Fibroblast of lung (primary cell): ENCODE measurements at places on chromosomes 2 and 18. TPM values are rescaled to one million over a fixed set of nuclear protein-coding genes. Genes with fewer than 3 reads are reported as not detected.

Gene FBXO36
- total RNA-seq, result 3.5 and 3.9 TPM in 2 replicates

Gene NGEF
- total RNA-seq, result under 0.01 TPM in 1 of 2 replicates, not detected in the other

Gene PLA2R1
- total RNA-seq, result 3.1 and 8.3 TPM in 2 replicates

Gene ST8SIA5
- total RNA-seq, result under 0.01 TPM in 2 replicates

Gene HOXD12
- not detected in 2 replicates for total RNA-seq

Gene VPS54
- total RNA-seq, result 25.7 and 29.7 TPM in 2 replicates

Gene RAMP1
- total RNA-seq, result 16.0 and 16.4 TPM in 2 replicates

Gene MOCOS
- total RNA-seq, result 9.0 and 13.9 TPM in 2 replicates

Gene MC4R
- total RNA-seq, result not detected in 2 replicates

Gene ERBB4
- under 0.01 and 0.17 TPM in 2 replicates for total RNA-seq

DNA sequence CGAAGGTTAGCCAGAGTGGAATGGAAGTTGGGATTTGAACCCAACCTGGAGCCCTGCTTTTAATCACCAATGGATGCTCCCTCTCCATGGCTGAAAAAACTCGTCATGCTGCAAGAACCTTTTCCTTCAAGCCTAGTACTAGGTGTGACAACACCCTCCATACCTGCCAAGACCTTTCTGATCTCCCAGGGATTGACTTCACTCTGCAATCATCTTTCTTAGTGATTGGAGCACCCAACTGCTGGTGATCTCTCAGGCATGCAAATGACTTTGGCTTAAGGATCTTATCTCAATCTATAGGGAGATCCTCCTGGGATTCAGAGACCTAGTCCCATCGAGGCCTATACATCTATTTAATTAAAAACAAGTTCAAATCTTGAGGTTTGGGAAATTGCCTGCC lies 23.5 kb upstream of the ITGB6 start:
- H3K4me1 ChIP-seq, result peaks cover 25% of the 10 kb centered on the region
- H3K27me3 ChIP-seq, result no peaks in the 10 kb centered on the region
- no peaks in the 10 kb centered on the region for H3K36me3 ChIP-seq
- H3K27ac ChIP-seq, result peak overlapping the region; percentile 34
- DNase-seq, result no peak

- H3K4me3 ChIP-seq, result no peak overlapping the region
- no peaks in the 10 kb centered on the region for H3K4me1 ChIP-seq
- DNase-seq, result peak; percentile 5
- no peaks in the 10 kb centered on the region for H3K27me3 ChIP-seq
These were observed 109.2 kb downstream of the PTPRM start for GRCh38 chr18:7676253-7676873.

DNA sequence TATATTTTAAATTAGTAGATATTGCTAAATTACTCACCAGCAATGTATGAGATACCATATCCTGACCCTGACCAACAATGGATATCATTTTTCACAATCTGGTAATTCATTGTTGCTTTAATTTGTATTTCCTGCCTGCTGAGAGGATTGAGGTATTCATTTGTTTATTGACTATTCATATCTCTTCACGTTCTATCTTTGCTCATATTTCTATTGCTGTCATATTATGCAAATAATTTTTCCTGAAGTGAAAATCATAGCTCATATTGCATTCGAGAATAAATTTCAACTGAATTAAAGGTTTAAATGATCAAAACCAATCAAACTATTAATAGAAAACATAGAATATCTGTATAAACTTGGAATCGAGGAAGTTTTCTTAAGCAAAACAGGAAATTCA lies 31.0 kb downstream of the INO80D start:
- no peak overlapping the region for H3K27ac ChIP-seq
- H3K4me1 ChIP-seq, result no peaks in the 10 kb centered on the region
- H3K36me3 ChIP-seq, result peaks cover 7% of the 10 kb centered on the region
- H3K27me3 ChIP-seq, result no peaks in the 10 kb centered on the region
- H3K4me3 ChIP-seq, result no peak overlapping the region

GRCh38 chr18:73577365-73577764 lies 570.3 kb downstream of the FBXO15 start:
- H3K27me3 ChIP-seq, result no peaks in the 10 kb centered on the region
- no peak overlapping the region for H3K27ac ChIP-seq
- H3K4me1 ChIP-seq, result no peaks in the 10 kb centered on the region
- DNase-seq, result peak; percentile 35
- no peaks in the 10 kb centered on the region for H3K36me3 ChIP-seq
- H3K4me3 ChIP-seq, result no peak overlapping the region

GRCh38 chr2:113105047-113105785 lies 22.2 kb upstream of the IL1RN start:
- peak; percentile 69 for DNase-seq
- H3K4me3 ChIP-seq, result no peak overlapping the region
- no peak overlapping the region for H3K27ac ChIP-seq
- H3K27me3 ChIP-seq, result no peaks in the 10 kb centered on the region

GRCh38 chr2:54954705-54955357 lies 95.4 kb downstream of the RTN4 start:
- H3K27ac ChIP-seq, result no peak overlapping the region
- no peak overlapping the region for H3K4me3 ChIP-seq
- no peaks in the 10 kb centered on the region for H3K36me3 ChIP-seq

GRCh38 chr18:22513721-22514481 lies 96.2 kb upstream of the CTAGE1 start:
- H3K4me1 ChIP-seq, result no peaks in the 10 kb centered on the region
- H3K4me3 ChIP-seq, result no peak overlapping the region
- no peaks in the 10 kb centered on the region for H3K27me3 ChIP-seq

GRCh38 chr2:218645126-218645525 lies 14.3 kb downstream of the ZNF142 start:
- H3K4me3 ChIP-seq, result no peak overlapping the region
- H3K36me3 ChIP-seq, result peaks cover 19% of the 10 kb centered on the region
- H3K27me3 ChIP-seq, result no peaks in the 10 kb centered on the region
- no peaks in the 10 kb centered on the region for H3K4me1 ChIP-seq
- DNase-seq, result peak; percentile 23
- peak overlapping the region; percentile 48 for H3K27ac ChIP-seq

DNA sequence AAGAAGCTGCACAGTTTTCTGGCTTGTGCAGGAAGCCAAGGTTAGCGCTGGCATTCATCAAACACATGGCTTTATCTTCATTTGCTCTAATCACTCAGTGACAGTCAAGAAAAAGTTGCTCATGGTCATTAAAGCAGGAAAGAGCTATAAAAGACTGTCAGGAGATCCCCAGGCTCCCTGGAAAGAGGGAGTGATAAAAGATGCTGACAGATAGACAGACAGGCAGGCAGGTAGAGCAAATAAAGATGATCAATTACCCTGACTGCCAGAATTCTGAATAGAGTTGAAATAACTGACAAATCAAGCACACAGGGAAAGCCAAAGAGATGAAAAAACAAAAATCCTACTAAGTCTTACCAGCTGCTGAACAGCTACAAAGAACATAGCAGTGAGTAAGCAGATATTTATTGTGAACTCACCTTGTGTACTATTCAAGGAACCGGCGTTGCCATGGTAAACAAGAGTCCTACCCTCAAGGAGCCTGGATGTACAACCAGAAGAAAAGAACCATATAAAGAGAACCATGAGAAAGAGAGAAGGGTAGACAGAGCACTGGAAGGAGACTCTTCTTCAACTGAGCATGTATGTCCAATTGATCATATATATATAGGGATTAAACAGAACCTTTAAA lies 68.0 kb downstream of the RNF152 start:
- H3K36me3 ChIP-seq, result no peaks in the 10 kb centered on the region
- DNase-seq, result no peak
- no peak overlapping the region for H3K27ac ChIP-seq
- no peaks in the 10 kb centered on the region for H3K27me3 ChIP-seq
- H3K4me3 ChIP-seq, result no peak overlapping the region

DNA sequence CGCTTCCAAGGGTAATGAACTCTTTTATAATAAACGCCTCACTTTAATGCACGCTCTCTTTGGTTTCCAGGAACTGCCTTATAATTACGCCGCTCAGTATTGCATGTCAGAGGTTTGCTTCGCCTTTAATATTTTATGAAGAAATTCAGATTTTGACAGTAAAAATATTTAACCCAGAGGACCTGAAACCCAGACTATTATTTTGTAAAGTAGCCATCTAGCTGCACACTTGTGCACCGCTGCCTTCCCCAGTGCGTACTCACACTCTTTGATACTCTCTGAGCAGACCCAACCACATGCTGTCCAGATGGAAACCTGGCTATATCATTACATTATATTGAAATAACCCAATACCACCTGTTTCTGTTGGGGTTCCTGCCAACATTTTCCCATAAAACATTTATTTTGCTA lies 270.1 kb downstream of the C1D start:
- no peak overlapping the region for H3K4me3 ChIP-seq
- H3K36me3 ChIP-seq, result no peaks in the 10 kb centered on the region
- no peak for DNase-seq
- H3K27ac ChIP-seq, result no peak overlapping the region
- peaks cover 1% of the 10 kb centered on the region for H3K4me1 ChIP-seq
- no peaks in the 10 kb centered on the region for H3K27me3 ChIP-seq

DNA sequence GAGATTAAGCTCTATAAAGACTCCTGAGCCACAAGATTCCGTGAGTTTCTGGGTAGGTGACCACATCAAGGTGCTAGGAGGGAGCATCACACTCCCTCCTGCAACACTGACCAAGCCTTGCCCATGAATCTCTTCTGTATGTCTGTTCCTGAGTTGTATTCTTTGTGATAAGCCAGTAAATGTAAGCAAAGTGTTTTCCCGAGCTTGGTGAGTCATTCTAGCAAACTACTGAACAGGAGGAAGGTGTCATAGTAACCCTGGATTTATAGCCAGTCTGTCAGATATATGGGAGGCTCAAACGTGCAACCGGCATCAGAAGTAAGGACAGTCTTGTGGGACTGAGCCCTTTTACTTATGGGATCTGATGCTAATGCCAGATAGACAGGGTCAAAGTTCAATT lies 346.1 kb upstream of the KYNU start:
- H3K4me3 ChIP-seq, result no peak overlapping the region
- no peak overlapping the region for H3K27ac ChIP-seq
- no peaks in the 10 kb centered on the region for H3K4me1 ChIP-seq

DNA sequence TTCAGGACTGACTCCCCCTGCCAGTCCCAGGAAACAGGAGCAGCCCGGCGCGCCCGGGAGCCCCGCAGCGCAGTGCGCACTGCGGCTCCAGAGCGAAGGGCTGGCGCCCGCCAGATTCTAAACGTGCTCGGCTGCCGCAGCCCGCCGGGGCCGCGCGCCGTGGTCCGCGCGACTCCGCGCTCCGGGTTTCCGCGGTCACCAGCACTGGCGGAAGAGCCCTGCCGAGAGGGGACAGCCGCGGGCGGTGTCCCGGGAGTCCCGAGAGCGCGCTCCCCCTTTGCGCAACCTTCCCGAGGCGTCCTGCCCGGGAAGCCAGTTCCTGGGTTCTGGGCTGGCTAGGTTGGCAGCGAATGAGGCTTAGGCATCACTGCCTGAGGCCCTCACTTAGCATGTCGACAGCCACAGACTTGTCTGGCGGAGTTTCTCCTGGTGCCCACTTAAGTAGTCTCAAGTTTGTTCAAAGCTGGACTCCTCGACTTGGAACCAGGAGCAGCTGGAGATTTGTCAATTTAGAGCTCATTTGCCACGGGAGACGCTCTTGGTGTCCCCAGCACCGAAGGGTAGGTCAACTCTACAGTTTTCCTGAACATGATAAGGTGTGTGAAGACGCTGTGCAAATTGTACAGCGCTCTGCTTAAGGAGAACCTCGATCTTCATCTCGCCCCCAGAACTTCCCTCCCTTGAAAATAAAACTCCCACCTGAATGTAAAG lies 1.5 kb upstream of the VSNL1 start:
- peak overlapping the region; percentile 63 for H3K4me3 ChIP-seq
- no peaks in the 10 kb centered on the region for H3K36me3 ChIP-seq
- DNase-seq, result peak; percentile 78
- H3K27ac ChIP-seq, result peak overlapping the region; percentile 62

GRCh38 chr2:6410313-6410712 lies 455.4 kb downstream of the CMPK2 start:
- no peak overlapping the region for H3K4me3 ChIP-seq
- no peak for DNase-seq
- H3K27ac ChIP-seq, result no peak overlapping the region
- H3K4me1 ChIP-seq, result peaks cover 6% of the 10 kb centered on the region
- no peaks in the 10 kb centered on the region for H3K27me3 ChIP-seq
- H3K36me3 ChIP-seq, result no peaks in the 10 kb centered on the region

GRCh38 chr2:235502336-235502735 lies 8.5 kb downstream of the AGAP1 start:
- no peak overlapping the region for H3K4me3 ChIP-seq
- DNase-seq, result no peak
- H3K4me1 ChIP-seq, result peaks cover 14% of the 10 kb centered on the region
- H3K36me3 ChIP-seq, result no peaks in the 10 kb centered on the region
- no peak overlapping the region for H3K27ac ChIP-seq
- H3K27me3 ChIP-seq, result no peaks in the 10 kb centered on the region

DNA sequence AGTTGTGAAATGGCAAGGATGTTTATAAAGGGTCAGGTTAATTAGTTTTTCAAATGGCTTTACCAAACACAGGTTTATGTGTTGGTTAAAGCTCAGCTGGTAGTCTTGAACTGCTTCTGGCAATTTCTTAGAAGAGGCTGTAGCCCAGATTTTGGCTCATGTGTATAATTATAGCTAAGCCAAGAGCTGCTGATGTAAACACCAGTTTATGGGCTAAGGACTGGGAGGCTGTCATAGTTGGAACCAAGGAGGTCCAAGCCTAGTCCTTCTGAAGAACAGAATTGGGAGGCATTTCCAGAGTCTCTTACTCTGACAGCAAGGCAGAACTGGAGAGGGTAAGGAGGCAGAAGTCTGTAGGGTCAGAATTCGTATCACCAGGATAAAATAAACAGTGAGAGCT lies 25.4 kb downstream of the UBE2E3 start:
- no peaks in the 10 kb centered on the region for H3K36me3 ChIP-seq
- DNase-seq, result no peak
- H3K27ac ChIP-seq, result no peak overlapping the region
- no peaks in the 10 kb centered on the region for H3K27me3 ChIP-seq
- no peaks in the 10 kb centered on the region for H3K4me1 ChIP-seq
- no peak overlapping the region for H3K4me3 ChIP-seq

DNA sequence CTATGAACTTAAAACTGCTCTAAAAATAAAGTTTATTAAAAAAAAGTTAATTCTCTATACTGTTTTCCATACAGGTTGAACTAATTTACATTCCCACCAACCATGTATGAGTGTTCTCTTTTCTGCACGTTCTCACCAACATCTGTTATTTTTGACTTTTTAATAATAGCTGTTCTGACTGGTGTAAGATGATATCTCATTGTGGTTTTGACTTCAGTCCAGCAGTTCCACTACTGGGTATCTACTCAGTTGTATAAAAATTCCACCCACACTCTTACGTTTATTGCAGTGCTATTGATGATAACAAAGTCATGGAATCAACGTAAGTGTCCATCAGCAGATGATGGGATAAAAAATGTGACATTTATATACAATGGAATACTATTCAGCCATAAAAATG lies 33.7 kb downstream of the SPAG16 start:
- H3K36me3 ChIP-seq, result no peaks in the 10 kb centered on the region
- no peaks in the 10 kb centered on the region for H3K27me3 ChIP-seq
- no peak overlapping the region for H3K27ac ChIP-seq
- no peaks in the 10 kb centered on the region for H3K4me1 ChIP-seq
- DNase-seq, result peak; percentile 84
- no peak overlapping the region for H3K4me3 ChIP-seq
